ENCODE measurements at places on chromosomes 3 and 15.

GRCh38 chr3:50230104-50230793 lies 5.8 kb upstream of the GNAI2 start:
- no peak for DNase-seq

DNA sequence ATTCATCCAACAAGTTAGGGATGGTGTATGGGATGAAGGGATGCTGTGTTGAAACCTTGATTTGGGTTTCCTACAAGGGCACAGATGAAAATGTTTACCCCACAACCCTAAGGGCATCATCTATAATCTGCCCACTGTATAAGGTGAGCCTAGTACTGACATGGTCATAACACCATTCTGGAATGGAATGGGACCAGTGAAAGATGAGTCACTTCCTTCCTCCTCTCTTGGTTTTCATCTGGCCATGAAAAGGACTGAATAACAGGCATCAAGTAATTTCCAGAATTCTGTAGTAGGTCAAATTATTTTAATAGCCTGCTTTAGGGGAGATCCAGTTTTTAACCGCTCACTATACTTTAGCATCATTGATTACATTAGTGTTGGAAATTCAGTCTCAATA lies 538.6 kb downstream of the NR2F2 start:
- DNase-seq: no peak

DNA sequence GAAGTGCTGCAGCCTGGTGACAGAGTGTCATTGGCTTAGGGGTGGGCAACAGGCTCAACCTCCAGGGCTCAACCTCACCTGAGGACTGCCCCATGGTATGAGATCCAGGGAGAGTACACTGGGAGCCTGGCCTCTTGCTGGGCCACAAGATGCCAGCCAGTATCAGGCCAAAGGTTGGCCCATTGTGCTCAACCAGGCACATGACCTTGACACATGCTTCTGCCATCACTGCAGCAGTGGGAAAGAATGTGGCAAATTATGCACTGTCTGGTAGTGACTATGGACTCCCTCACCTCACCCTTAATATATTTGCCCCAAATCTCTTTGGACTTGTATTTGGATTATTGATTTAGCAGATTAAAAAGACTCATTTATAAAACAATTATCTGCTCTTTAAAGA lies 233.9 kb upstream of the GOLGA6L4 start:
- DNase-seq: no peak

DNA sequence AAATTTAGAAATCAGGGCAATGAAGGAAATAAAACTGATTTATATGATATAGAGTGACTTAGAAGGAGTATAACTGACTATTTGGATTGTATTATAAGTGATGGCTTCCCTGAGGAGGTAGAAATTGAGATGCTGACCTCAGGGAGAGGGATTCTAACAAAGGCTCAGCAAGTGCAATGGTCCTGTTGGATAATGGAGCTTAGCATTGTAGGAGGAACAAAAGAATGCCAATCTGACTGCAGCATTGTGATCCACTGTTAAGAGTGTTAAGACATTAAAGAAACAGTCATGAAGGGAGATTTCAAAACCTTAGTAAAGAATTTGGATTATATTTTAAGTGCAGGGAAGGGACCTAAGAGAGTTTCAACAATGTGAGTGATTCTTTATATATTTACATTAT lies 158.4 kb upstream of the NAALADL2 start:
- DNase-seq: no peak

- no peak for DNase-seq
Measured at GRCh38 chr3:20043396-20043795, 3.1 kb downstream of the KAT2B start.

DNA sequence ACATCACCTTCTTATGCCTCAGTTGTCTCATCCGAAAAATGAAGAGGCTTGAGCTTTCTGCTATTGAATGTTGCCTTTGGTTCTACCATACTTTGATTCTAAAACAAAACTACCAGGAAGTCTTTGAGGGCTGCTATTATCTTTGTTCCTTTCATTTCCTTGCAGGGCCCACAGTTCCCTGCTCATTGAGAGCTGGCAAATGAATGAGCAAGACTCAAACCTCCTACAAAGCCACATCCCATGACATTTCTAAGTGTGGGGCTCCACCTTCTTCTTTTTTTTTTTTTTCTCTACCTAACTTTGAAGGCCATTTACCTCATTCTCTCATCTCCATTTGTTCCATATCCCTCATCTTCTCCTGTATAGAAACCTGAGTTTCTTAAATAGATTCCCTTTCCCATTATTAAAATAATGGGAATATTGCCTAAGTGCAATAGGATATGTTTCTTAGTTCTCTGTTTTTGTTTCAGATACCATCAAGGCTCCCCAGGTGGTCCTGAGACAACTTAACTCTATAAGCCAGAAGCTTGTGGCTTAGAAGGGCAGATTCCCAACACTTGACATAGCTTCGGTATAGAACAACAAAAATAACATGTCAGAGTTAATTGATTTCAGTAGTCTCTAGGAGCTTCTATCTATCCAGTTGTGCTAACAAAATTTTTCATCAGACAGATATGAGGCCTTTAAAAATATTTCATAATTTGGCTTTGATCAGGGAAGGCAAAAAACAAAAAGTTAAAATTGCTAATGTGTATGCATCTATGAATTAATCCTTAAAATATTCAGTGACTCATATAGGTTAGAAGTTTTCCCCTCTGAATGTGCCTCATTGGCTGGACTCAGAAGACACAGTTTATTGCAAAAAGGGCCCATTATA lies 951.6 kb downstream of the TUSC7 start:
- no peak for DNase-seq

DNA sequence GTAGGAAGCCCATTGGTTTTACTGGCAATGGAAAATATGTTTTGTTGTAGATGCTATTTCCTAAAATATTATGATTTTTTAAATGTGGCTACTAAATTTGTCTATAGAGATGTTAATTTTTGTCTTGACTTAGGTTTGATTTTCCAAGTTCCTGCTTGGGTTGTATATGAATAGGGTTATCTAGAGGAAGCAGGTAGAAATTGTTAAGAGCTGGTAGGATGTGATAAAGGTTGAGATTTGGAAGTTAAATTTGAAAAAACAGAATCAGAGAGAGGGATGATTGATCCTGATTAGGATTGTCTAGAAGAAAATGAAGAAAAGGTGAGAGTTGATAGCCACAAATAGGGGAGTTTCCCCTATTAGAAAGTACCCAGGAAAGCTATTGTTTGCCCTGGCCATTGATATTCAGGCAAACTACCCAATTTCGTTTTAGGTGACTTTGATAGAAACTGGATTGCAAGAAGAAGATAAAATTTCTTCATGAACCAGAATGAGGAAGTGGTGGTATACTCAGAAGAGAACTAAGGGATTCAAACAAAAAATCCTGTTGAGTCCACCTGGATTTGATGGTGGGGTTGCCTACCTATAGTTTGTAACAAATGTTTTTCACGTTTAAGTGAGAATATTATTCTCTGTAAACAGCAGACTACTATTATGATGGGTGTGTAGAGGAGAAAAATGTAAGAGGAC lies 91.2 kb upstream of the PHLDB2 start:
- no peak for DNase-seq

- DNase-seq: no peak
Measured at GRCh38 chr3:8737823-8738222, 4.2 kb downstream of the CAV3 start.

GRCh38 chr3:19248767-19249166 lies 100.5 kb downstream of the KCNH8 start:
- no peak for DNase-seq

DNA sequence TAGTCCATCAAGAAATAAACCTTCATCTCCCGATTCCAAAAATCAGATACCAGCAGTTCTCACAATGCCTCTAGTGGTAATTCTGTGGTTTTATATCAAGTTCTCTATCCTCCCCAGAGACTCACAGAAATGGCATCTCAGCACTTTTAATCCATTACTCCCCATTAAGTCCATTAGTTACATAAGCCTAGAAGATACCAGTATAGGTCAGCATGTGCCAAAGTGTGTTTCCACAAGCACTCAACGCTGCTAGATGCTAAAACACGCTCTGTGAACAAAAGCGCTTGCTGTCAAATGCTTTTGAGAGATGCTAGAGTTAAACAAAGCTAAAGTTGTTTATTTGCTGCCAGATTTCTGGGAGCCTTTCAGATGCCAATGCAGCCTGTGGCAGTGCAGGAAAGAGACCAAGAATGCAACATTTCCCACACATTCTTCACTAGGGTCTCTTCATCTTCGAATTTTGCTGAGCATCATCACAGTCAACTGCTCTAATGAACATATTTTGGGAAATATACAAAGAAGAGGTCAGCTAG lies 918.8 kb upstream of the CFAP20DC start:
- DNase-seq: no peak

- no peak for DNase-seq
Measured at GRCh38 chr3:150889106-150889505, 16.1 kb downstream of the MINDY4B start.

GRCh38 chr3:73801444-73801843 lies 176.7 kb upstream of the PDZRN3 start:
- DNase-seq: no peak

DNA sequence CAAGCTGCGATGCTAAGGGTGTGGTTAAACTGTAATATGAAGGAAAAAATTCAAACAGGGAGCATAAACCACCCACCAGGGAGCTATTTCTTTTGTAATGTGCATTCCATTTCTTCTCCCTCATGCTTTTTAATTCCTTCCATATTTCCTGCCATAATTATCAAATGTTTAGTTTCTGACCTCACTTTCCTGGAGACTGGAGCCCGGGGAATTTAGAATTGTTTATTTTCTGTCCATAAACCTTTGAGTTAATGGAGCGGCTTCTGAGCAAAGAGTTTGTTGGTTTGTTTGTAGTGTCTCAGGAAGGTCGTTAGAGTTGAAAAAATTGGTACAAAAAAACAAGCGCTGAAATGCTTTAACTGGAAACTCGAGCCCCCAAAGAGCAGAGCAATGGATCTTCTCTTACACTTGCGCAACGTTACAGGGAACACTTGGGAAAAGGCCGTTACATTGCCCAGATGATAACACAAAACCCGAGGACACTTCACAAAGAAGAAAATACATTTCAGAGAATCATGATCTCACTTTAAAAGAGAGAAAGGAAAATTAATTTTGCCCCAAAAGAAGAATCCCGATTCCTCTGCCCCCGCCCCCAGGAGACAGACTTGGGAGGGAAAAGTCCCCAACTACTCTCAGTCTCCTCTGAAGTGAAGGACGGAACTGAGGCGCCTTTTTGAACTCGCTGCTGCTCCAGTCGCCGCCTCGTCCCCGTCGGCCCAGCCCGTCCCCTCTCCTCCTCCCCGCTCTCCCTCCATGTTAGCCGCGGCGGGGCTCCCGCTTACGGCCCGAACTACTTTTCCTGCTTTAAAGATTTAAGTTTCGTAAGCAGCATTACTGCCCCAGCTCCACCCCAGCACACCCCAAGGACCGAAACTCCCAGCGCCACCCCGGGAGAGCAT lies 842 bp downstream of the FSTL1 start:
- DNase-seq: no peak
